ENCODE measurements at places on chromosomes 12 and 14.
A peak's percentile ranks its signal among the peaks of the same experiment; 100 is the strongest.

DNA sequence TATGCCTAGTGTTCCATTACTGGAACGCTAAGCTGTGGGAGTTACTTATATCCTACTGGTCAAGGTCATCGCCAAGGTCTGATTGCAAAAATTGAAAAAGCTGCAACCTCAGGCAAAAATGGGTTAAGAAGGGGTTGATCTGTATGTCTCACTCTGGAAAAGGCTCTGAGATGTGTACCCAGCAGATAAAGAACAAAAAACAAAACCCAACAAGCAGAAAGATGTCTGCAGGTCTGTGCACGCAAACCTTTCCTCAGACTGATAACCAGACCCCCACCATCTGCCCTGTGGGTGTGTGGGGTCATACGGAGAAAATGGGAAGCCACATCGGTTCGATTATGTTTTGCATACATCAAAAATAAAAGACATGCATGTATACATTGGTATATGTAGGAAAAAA, 56.4 kb downstream of the TESC start:
- DNase-seq, result no peak

GRCh38 chr14:78307671-78308070, 137.5 kb downstream of the NRXN3 start:
- no peak for DNase-seq

DNA sequence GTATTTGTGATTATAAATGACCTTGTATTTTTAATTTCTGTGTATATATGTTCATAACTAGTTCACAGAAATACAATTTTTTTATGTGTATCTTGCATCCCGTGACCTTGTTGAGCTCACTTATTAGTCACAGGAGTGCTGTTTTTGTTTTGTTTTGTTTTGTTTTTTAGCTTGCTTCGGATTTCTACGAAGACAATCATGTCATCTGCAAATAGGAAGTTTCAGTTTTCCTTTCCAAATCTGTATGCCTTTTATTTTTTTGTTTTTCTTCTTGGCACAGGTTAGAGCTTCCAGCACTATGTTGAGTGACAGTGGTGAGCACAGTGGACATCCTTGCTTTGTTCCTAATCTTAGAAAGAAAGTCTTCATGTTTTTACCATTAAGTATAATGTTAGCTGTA, 229.2 kb upstream of the GARIN6 start:
- no peak for DNase-seq

GRCh38 chr12:75308279-75308678, 21.8 kb downstream of the CAPS2 start:
- DNase-seq, result no peak

GRCh38 chr12:122049827-122050226, 28.1 kb downstream of the BCL7A start:
- no peak for DNase-seq

DNA sequence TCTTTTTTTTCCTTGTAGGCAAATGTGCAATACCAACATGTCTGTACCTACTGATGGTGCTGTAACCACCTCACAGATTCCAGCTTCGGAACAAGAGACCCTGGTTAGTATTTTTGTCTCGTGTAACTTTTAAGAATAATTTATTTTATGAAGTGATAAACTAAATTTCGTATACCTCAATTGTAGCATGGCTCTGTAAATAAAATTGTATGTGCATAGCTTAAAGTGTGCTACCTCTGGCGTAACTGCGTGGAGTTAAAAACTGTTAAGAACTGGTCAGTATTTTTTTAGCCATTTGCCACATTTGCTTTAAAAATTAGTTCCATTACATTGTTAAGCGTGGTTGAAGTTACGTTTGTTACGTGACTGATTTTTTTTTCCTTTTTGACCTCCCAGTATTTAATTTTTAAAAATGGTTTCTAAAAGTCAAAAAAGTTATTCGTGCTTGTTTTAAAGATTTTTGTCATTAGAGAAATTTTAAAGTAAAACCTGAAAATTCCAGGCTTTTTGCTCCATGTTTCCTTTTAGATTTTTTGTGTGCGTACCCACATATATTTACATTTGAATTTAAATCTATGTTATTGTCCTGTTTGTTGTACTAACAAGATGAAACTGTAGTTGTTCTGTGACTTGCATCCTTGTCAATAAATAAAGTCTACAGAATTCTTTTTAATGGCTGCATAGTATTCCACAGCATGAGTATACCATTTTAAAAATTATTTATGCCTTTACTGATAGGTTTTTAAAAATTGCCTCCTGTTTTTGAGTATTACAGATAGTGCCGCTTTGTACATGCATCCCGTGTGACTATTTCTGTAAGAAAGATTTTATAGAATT, 1.4 kb downstream of the MDM2 start:
- no peak for DNase-seq

DNA sequence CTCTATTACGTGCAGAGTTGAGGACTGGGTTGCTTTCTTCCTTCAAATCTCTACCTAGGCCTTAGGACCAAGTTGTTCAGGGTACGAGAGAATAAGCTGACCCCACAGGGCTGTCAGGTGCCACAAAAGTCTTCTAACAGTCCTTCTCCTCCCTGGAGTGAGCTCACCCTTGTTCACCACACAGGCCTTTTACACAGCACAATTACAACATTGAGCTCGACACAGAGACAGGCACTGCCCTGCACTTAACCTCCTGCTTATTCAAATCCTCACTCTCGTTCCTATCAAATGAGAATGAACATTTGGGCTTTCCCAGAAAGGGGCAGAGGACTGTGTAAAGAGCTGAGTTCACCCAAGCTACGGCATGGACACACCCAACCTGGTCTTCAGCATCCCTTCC, 2.4 kb downstream of the GALNT6 start:
- DNase-seq, result no peak

DNA sequence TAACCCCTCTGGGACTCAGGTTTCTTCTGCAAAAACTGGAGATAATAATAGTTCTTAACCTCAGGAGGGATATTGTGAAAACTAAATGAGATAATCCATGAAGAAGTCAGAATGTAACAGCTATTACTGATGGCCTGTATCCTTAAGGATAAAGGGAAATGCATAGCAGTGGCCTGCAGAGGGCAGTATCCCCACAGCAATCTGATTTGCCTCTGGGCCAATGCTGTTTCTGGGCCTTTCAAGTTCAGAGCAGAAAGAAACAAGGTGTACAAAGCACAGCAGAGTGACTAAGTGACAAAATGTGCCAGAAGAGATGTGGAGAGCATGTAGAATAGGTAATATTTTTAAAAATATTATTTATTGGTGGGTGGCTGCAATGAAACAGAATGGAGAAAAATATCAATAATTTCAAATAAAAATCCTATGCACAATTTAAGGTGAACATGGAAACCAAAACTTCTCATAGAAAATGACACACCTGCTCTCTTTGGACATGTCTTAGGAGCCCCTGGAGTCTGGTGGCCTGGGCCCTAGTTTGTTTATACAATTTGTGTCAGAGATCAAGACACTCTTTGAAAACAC, 90.3 kb downstream of the C12orf75 start:
- peak; percentile 72 for DNase-seq
